Mammary microvascular endothelial cell (primary cell): ENCODE measurements at places on chromosomes 7 and 10. TPM values are rescaled to one million over a fixed set of nuclear protein-coding genes. Genes with fewer than 3 reads are reported as not detected.

LLCFC1 gene
- not detected in 2 replicates for total RNA-seq

ZNF487 gene
- total RNA-seq: 1.6 and 6.7 TPM in 2 replicates

CTBP2 gene
- 81.1 and 86.5 TPM in 2 replicates for total RNA-seq

BMPER gene
- not detected in 2 replicates for total RNA-seq
